ENCODE measurements at places on chromosomes 11 and 22.

DNA sequence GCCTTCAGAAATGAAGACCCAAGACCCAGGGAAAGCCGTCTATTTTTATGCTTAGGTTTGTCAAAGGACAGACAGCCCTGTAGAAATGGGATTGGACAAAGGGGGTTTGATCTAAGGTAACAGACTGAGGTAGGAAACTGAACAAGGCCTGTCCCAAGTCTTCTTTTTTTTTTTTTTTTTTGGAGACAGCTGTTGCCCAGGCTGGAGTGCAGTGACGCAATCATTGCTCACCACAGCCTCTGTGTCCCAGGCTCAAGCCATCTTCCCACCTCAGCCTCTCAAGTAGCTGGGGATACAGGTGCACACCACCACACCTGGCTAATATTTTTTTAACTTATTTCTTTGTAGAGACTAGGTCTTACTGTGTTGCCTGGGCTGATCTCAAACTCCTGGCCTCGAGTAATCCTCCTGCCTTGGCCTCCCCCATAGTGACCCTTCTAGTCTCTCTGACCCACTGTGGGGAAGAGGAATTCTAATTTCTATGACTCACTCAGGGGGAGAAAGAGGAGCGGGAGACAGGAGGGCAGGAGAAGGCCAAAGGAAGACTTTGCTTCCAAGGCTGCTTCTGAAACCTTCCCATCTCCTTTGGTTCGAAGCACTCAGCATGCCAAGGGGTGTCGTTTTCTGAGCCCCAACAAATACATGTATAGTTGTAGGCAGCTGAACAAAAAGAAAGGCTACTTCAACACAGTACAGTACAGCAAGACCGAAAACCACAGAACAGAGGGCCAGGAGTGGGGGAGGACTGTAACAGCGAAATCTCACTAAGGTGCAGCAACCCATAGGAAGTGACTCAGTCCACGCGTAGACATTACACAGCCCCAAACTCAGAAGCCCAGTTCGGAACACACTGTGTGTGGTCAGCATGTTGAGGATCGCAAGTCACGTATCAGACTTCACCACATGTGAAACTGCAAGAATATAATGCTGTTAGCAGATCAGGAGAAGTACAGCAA lies 872 bp downstream of the TMA7B start:
- DNase-seq, result peak; percentile 82

- DNase-seq, result peak; percentile 26
These were observed 62.0 kb downstream of the GGTLC2 start for GRCh38 chr22:22706253-22706915.

DNA sequence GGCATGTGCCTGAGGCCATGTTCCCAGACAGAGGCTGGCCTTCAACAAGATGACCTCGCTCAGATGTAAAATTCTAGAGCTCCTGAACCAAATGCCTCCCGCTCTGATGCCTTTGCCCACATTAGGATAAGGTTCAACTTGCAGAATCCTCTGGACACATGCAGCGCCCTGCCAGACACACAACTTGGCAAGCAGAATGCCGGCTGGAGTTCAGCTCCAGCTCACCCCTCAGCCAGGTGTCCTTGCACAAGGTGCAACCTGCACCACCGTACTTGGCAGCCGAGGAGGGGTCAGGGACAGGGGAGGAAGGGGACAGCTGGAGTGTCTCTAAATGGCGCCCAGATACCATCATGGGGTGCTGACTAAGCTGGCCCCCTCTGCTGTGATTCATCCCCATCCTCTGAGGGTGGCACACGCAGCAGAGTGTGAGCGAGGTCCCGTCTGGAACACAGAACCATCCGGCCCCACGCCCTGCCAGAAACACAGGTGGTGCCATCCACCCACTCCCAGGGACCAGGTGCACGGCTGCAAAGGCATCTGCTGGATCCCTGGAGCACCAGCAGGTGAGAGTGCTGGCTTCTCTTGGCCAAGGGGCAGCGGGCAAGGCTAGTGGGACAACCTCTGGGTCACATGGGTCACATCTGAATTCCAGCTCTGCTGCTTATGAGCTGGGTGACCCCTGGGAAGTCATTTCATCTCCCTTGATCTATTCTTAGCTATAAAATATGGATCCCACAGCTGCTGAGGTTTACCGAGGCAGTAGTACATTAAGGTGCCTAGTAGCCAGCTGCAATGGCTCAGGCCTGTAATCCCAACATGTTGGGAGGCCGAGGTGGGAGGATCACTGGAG lies 12.8 kb downstream of the ZMAT5 start:
- DNase-seq, result no peak

DNA sequence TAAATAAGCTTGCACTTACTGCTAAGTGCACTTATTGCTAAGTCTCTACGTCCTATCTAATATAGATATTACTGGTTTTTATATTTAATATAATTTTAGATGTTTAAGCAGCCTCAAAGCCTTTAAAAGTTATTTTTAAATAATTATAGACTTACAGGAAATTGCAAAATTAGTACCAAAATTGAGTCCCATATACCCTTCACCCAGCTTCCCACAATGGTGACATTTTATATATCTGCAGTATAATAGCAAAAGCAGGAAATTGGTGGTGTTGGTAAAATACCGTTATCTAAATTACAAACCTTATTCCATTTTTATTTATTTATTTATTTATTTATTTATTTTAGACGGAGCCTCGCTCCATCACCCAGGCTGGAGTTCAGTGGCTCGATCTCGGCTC lies 1.9 kb upstream of the AP1B1 start:
- DNase-seq, result no peak

DNA sequence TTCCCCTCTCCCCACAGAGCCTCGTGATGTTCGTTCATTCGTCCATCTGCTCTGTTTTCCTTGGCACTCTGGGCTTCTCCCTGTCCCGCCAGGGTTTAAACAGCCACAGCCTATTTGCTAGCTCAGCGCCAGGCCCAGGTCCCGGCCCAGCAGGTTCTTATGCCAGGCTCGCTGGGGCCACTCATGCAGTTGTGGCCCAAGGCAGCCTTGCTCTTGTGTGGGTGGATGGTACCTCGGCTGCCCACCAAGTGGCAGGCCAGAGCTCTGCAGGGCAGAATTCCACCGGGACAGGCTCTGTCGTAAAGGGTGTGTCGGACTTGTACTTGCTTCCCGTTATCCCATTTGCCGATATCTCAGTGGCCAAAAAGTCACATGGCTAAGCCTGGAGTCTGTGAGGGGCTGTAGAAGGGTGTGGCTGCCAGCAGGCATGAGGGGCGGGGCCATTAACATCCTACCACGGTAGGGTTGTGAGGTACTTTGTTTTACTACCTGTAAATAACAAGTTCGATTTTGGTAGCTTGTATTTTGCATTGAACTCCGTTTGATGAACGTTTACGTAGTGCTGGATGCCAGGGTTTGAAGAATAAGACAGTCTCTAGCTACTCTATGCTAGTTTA lies 7.9 kb downstream of the FAM118A start:
- no peak for DNase-seq

DNA sequence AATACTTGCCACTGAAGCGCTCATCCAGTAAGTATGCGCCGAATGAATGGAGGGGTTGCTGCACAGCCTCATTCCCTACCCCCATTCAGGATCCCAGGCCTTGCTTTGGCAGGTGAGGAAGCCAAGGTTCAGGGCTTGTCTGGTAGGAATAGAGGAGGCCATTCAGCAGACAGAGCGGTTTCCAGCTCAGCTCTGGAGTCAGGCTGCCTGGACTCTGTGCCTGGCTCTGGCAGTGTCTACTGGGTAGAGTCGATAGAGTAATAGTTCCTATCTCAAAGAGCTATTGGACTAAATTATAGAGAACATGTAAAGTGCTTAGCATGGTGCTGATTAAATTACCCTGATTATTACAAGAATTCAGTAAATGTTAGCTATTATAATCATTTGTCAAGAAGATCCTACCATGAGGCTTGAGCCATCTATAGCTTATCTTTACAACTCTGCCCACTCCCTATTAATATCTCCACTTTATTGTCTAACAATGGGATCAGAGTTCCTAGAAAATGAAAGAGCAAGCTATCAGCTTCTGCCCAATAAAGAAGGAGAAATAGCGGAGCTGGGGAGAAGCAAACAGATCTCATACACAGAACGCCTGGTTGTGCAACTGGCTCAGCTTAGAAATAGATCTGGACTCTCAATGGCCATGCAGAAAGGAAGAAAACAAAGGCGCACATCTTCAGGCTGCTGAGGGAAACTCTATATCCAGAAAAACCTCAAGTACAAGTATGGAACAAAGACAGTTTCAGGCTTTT lies 6.6 kb upstream of the SNX32 start:
- DNase-seq, result no peak

DNA sequence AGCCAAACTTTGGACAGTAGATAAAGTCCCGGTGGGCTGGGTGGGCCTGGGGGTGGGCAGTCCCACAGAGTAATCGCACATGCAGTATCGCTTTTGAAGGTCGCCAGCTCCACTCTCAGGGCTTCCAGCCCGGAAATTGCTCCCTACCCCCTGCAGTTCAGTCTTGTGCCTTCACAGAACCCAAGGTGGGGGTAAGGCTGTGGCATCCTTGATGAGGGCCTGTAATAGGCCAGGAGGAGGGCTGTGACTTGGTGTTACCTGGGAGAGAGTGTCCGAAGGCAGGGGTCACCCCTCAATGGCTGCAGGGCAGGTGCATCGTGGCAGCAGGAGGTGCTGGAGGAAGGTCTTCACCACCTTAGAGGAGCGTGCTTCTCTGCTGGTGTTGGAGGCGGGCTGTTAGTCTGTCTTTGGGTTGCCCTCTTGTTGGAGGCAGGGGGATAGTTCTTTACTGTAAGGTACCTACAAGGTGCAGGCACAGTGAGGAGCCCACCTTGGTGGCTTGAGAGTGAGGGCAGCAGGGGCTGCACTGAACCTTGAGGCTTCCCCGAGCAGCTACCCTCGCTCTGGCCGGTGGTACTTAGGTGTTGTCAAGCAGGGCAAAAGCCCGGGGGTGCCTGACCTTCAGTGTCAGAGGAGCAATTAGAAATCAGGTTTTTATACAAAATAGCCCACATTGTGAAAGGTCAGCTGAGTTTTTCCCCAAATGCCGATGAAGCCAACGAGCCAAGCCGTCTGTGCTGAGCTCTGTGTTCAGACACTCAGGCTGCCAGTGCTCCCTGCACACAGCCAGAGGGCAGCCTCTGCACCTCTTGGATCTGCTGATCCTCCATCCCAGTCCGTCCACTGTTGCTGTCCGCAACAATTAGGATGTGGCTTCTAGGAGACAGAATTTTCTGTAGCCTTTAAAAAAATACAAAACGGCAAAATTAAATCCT lies 21.9 kb downstream of the SAMM50 start:
- no peak for DNase-seq

Measured in activated CD8-positive, alpha-beta memory T cell treated with anti-CD3 and anti-CD28 coated beads for 24 hours (primary cell).